ENCODE measurements at places on chromosomes 11 and 22.

DNA sequence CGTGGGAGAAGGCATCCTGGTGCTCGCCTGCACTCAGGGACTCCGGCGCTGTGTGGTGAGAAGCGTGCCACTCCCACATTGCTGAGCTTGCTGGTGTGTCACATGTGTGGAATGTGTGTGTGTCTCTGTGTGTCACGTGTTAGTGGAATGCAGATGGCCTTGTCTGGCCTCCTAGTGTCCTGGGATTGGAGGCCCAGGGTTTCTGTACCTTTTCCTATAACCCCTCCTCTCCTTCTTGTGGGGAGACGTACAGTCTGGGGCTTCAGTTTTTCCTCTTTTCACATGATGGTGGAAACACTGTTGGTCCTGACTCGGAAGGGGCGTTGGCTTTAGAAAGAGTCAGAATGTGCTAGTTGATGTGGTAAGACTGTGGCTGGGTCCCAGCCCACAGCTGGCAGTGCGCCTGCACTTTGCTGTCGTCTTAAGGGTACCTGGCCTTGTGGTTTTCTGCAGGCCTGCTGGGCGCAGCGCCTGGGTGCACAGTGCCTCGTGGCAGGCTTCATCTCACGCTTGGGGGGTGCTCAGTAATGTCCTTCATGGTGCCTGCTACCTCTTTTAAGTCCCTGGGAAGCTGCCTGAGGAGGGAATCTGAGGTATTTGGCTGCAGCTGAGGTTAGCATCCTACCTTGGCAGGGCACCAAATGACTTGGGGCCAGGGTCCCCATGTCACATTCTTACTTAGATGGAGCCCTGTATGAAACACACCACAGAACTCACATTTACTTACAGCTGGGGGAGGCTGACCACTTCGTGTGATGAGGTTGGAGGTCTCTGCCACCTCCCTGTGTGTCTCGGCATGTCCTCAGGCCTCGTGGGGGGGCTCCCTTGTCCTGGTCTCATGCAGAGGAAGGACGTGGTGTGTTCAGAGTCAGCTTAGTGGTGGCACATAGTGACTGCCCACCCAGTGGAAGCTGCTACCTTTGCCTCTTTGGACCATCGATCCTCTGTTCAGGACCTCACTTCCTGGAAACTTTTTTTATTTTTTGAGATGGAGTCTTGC, 61.9 kb downstream of the MED15 start:
- H3K4me1 ChIP-seq: peaks cover 56% of the 10 kb centered on the region
- peak; percentile 96 for DNase-seq
- H3K27ac ChIP-seq: peak overlapping the region; percentile 83
- H3K27me3 ChIP-seq: no peaks in the 10 kb centered on the region

DNA sequence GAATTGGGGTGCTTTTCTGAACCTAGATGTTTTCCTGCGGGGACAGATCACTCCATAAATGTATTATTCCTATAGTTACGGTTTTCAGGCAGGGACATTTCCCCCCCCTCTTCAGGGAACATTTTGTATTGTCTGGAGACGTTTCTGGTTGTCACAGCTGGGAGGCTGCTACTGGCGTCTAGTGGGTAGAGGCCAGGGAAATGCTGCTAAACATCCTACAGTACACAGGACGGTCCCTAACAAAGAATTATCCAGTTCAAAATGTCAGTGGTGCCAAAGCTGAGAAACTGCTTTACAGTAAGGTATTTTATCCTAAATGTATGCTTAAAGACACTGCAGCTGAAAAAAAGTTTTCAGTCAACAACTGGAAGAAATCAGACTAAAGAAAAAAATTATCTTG, 19.4 kb downstream of the PIWIL4 start:
- H3K4me3 ChIP-seq: no peak overlapping the region
- H3K27ac ChIP-seq: no peak overlapping the region
- DNase-seq: no peak
- H3K4me1 ChIP-seq: no peaks in the 10 kb centered on the region

DNA sequence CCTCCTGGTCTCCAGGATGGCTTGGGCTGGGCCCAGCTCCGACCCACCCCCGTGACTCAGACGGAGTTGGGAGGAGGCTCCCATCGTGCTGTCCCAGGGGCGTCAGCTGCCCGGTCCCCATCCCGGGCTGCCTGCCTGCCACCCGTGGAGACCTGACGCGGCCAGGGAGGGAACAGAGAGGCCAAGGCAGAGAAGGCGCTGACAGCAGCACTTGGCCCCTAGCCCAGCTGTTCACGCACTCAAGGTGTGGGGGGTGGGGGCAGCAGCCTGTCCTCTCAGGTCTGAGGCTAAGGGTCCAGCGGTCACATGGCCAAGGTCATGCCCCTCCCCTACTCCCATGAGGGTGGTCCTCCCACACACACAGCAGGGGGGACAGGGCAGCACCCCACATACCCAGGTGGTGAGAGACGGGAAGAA, 48.6 kb downstream of the ELFN2 start:
- H3K4me3 ChIP-seq: no peak overlapping the region
- peaks cover 11% of the 10 kb centered on the region for H3K27me3 ChIP-seq
- DNase-seq: no peak
- no peaks in the 10 kb centered on the region for H3K4me1 ChIP-seq
- no peak overlapping the region for H3K27ac ChIP-seq

GRCh38 chr11:110097459-110098012, 4.3 kb downstream of the ZC3H12C start:
- H3K4me3 ChIP-seq: no peak overlapping the region
- H3K27ac ChIP-seq: no peak overlapping the region
- H3K4me1 ChIP-seq: peaks cover 65% of the 10 kb centered on the region
- H3K27me3 ChIP-seq: no peaks in the 10 kb centered on the region
- no peak for DNase-seq
- H3K36me3 ChIP-seq: no peaks in the 10 kb centered on the region

- H3K4me3 ChIP-seq: no peak overlapping the region
- peaks cover 12% of the 10 kb centered on the region for H3K4me1 ChIP-seq
- H3K27me3 ChIP-seq: no peaks in the 10 kb centered on the region
- DNase-seq: no peak
These were observed 125.8 kb downstream of the ST3GAL4 start for GRCh38 chr11:126481303-126481680.
